ENCODE measurements at places on chromosomes 4 and X.

- H3K4me3 ChIP-seq = peak within 1 kb of the TSS; percentile 79
- no peaks in the 10 kb centered on the region for H3K36me3 ChIP-seq
- peaks cover 56% of the 10 kb centered on the region for H3K4me1 ChIP-seq
- peak; percentile 94 for DNase-seq
- peak within 1 kb of the TSS; percentile 95 for H3K27ac ChIP-seq
Measured at GRCh38 chr4:17511950-17512795, at the start of gene QDPR. Gene QDPR, minus strand, starts transcription at chr4:17512090. Its CDS starts 36 bp downstream, at chr4:17512054.

- no peaks in the 10 kb centered on the region for H3K36me3 ChIP-seq
- peak overlapping the region; percentile 71 for H3K27ac ChIP-seq
- no peaks in the 10 kb centered on the region for H3K4me1 ChIP-seq
- H3K27me3 ChIP-seq = no peaks in the 10 kb centered on the region
- DNase-seq = no peak
Measured at GRCh38 chr4:8189551-8190466, 9.3 kb upstream of the SH3TC1 start.

DNA sequence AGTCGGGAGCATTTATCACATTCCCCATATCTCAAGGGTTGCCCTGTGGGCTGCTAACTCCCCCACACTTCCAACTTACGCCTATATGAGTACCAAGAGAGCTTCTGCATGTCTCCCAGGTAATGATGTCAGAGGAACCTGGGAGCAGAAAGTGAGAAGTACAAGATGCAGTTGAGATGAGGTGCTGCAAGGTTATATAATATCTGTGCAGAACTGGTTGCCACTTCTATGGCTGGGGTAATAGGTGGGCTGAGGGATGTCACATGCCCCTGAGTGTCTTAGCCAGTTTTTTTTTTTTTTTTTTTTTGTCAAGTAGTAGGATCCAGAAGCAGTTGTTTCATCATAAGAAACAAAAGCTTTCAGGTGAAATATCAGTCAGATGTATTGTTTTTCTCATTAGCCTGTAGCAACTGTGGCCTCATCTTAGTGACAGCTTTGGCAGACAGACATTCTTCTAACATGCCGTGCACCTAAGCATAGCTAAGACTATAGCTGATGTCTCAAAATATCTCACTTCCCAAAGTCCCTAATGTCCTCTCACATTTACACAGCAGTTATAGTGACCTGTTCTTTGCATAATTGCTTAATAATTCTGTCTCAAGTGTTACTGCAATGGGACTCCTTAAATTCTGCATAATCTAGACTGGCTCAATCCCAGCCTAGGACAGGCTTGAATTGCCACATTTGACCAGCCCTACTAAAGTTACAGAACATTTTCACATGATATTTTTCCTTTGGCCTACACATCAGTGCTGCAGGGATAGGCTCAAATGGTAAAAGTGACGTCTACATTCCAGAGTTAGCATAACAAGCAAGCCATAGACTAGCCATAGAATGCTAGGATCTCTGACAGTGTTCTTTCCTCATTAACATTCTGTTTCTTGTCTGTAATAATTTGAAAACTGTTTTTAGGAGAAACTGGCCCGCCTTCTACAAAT is 17.9 kb upstream of the MAOB start:
- H3K36me3 ChIP-seq = no peaks in the 10 kb centered on the region
- no peaks in the 10 kb centered on the region for H3K27me3 ChIP-seq
- no peak for DNase-seq
- no peak overlapping the region for H3K27ac ChIP-seq
- no peaks in the 10 kb centered on the region for H3K4me1 ChIP-seq

- H3K27me3 ChIP-seq = no peaks in the 10 kb centered on the region
- DNase-seq = no peak
- H3K4me1 ChIP-seq = no peaks in the 10 kb centered on the region
- H3K36me3 ChIP-seq = no peaks in the 10 kb centered on the region
Measured at GRCh38 chrX:38841750-38842149, 40.5 kb downstream of the MID1IP1 start.

DNA sequence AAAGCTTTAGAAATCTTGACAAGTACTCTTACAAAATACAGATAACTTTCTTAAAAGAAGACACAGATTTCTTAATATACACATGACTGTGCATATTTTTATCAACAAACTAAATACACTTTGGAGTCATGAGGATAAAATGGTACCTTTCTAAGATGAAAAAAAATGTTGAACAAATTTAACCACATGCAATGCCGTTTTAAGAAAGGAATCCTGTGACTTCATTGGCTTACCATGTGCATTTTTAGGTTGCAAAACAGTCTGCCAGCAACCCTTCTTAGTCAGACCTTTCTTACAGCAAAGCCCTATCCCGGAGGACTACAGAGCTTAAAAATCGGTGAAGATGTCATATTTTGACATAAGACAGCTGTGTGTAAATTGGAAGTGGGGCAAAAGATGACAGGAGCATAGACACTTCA is 51.7 kb downstream of the GASK1B start:
- DNase-seq = no peak
- H3K27ac ChIP-seq = no peak overlapping the region
- no peaks in the 10 kb centered on the region for H3K36me3 ChIP-seq
- no peak overlapping the region for H3K4me3 ChIP-seq

- no peak overlapping the region for H3K4me3 ChIP-seq
- no peak for DNase-seq
- H3K27me3 ChIP-seq = no peaks in the 10 kb centered on the region
- no peaks in the 10 kb centered on the region for H3K4me1 ChIP-seq
- H3K36me3 ChIP-seq = no peaks in the 10 kb centered on the region
Measured at GRCh38 chr4:175422331-175422730, 389.7 kb downstream of the GPM6A start.
